ENCODE measurements at places on chromosomes 5 and 9.

DNA sequence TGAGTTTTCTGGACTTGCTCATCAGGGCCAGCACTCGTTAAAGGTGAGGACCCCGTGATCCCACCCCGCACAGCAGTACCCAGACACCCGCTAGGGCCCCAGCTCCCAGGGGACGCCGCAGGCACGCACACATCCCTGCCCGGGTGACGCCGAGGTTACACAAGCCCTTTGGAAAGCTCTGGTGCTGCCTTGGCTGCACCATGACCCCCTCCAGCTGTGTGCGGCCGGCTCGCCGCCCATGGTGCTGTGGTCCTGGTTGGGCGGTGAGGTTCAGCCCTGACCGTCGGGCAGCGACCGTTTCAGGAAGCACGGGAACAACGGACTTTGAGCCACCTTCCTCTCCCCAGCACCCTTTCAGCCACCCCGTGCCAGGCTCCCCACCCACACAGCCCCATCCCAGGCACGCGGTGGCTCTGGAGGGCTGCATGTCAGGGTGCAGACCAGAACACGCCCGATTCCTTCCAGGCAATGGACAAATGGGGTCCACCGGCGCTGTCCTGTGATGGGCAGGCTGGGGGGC lies 7.5 kb upstream of the SLC12A7 start:
- no peak for DNase-seq

GRCh38 chr9:107118863-107119624 lies 164.0 kb upstream of the RAD23B start:
- no peak for DNase-seq

DNA sequence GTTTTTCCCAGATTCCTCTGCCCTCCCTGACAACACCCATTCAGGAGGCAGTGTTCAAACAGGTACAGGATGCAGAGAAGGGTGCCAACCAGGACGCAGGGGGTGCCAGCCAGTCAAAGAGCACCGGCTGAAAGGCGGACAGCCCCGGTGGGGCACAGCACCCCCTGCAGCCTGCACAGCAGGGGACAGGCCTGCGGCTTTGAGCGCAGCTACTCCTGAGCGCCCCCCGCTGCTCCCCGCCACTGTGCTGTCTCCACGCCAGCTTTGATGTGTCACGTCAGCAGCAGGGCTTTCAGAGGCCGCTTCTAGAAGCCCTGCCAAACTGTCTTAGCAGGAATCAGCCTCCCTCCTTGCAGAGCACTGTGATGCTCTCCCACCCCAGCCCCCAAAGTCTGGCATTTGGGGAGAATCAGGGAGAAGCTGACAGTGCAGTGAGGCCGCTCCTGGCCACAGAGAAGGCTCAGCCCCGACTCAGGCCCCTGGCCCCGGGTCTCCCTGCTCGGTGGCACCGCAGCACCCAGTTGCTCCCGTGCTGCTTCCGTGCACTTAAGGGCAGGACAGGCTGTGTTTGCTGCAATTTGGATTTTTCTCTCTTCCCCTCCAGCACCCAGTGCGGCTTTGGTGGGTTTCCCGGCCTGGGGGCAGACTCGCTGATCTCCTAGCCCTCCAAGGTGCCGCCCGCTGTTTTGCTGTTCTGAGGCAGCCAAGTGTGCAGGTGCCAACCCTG lies 20.3 kb downstream of the AK8 start:
- no peak for DNase-seq

- DNase-seq = no peak
Measured at GRCh38 chr5:36450229-36451014, 148.7 kb upstream of the RANBP3L start.

DNA sequence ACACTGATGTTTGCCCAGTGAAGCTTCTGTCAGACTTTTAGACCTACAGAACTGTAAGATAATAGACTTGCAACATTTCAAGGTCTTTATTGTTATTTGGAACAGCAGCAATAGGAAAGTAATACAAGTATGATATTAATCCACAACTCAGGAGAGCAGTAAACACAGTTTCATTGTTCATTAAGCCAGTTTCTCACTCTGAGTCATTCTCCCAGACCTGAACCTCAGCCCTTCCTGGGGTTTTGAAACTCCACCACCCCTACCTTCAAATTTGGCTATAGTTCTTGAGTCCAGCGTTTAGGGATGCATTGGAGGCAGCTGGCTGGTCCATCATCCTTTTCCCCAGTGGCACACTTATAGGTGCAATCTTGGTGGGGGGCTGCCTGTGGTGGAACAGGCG lies 203.2 kb downstream of the RAB3C start:
- DNase-seq = no peak

- DNase-seq = no peak
Measured at GRCh38 chr9:35380619-35381018, 109.3 kb upstream of the RUSC2 start.

- no peak for DNase-seq
Measured at GRCh38 chr9:76717176-76717575, 47.1 kb upstream of the PCA3 start.

GRCh38 chr9:137150617-137151457 lies 11.9 kb downstream of the GRIN1 start:
- no peak for DNase-seq

DNA sequence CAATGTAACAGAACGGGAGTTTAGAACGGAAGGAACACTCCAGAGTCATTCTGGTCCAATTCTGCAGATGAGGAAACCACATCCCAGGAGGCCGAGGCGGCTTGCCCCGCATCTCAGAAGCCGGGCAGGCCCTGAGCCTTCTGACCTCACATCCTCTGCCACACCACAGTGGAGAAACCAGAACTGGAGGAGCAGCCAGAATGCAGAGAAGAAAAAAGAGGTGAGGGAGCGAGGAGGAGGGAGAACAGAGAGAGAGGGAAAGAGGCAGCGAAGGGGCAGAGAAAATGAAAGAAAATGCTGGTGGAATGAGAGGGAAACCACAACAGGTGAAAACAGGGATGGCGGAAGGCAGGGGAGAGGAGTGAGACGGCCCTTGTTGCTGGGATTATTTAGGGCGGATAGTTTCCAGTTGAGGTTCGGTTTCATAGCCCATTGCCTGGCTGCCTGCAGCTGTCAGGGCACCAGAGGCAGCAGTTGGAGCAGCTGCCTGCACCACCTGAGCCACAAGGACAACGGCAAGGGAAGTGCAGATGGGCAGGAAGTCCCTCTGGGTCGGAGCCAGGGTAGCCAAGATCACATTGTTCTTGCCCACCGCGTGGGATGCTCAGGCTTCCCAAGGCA lies at the start of gene HMHB1:
Gene HMHB1 (plus strand): TSS at position 77 of the 621 bp plus-strand sequence.
- DNase-seq = no peak

DNA sequence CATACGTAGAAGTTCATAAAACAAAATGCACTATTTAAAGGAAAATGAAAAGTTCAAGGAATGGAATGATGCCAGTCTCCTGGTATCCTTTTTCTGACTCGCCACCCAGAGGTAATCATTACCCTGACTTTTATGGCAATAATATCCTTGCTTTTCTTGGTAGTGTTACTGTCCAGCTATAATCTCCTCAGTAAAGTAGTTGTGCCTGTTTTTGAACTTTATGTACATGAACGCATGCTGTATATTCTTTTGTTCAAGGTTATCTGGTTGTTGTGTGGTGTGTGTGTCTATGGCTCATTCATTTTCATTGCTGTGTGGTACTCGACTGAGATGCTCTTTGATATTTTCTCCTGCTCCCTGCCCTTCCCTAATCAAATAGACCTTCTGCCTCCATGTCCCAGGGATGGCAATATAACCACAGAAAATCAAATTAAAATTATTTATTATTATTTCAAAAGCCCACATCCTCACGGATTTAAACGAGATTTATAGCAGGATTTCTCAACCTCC lies 29.2 kb upstream of the FBP1 start:
- no peak for DNase-seq

- DNase-seq = no peak
Measured at GRCh38 chr5:133925866-133926488, 42.4 kb downstream of the C5orf15 start.

DNA sequence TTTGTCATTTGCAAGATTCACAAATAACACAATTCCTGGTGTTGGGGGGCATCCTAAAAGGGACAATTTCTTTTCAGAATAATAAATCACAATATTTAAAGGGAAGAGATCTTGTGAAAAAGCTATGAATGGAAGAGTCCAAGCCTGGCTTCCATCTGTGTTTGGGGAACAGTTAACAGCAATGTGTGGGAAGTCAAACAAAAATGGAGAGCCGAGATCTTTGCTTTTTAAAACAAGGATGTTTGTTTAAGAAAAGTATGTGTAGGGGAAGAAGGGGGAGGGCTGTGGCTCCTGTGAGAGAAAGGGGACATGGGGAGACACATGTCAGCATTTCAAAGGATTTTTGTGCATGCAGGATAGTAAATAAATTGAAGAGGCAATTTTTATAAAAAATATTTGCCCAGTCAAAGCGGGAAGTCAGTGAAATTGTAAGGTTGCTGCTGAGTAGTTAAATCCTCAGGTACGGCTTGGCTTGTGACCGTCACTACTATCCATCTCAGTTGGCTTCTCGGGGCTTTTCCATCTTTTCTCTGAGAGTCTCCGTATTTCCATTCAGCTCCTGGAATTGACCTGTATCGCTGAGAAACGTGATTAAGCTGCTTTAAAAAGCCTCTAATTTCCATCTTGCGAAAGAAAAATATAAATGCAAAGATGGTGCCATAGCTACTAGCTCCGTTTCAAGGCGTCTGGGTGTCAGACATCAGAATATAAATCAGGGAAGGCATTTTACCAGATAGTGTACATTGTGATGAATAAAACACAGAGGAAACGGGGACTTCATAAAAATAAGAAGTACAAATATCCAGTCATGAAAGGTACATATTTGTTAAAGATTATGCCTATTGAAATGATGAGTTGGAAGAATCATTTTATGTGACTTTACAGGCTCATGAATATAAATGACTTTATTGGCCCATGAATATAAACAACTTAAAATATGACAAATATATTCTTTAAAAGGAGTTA lies 52.9 kb upstream of the VCAN start:
- DNase-seq = no peak

DNA sequence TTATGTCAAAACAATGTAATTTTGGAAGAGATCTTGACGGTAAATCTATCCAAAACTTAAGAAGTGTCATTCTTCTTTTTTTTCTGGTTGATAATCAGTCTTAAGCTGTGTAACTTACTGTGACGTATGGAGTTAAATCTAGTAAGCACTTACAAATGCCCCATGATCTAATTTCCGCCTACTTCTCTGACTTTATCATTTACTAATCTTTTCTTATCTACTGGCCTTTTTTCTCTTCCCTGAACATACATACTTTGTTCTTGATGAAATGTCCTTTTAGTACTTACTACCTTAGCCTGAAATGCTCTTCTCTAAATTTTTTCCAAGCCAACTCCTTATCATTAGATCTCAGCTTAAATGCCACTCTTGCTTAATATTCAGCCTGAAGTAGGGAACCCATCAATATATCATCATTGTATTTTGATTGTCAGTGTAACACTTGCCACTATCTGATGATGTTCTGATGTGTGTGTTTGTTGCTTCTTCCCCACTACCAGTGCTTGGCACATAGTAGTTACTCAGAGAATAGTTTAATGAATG lies 27.6 kb downstream of the AP3S1 start:
- DNase-seq = no peak

- no peak for DNase-seq
Measured at GRCh38 chr9:96156171-96156974, 145.6 kb downstream of the HSD17B3 start.

GRCh38 chr9:112382501-112383364 lies 2.8 kb downstream of the HSDL2 start:
- DNase-seq = no peak

- no peak for DNase-seq
Measured at GRCh38 chr5:67813877-67814539, 401.5 kb upstream of the PIK3R1 start.

DNA sequence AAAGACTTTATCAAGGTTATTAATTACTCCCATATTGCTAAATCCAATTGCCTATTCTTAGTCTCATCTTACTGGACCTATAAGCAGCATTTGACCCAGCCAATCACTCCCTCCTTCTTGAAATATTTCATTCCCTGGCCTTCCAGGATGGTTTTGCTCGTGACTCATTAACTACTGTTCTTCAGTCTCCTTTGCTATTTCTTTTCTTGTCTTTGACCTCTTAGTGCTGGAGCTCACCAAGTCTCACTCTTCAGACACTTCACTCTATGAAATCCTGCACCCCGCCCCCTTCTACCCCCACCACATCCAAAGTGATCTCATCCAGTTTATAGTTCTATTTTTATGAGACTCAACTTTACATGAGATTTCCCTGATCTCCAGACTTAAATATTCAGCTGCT lies 803.1 kb upstream of the WWC1 start:
- no peak for DNase-seq

DNA sequence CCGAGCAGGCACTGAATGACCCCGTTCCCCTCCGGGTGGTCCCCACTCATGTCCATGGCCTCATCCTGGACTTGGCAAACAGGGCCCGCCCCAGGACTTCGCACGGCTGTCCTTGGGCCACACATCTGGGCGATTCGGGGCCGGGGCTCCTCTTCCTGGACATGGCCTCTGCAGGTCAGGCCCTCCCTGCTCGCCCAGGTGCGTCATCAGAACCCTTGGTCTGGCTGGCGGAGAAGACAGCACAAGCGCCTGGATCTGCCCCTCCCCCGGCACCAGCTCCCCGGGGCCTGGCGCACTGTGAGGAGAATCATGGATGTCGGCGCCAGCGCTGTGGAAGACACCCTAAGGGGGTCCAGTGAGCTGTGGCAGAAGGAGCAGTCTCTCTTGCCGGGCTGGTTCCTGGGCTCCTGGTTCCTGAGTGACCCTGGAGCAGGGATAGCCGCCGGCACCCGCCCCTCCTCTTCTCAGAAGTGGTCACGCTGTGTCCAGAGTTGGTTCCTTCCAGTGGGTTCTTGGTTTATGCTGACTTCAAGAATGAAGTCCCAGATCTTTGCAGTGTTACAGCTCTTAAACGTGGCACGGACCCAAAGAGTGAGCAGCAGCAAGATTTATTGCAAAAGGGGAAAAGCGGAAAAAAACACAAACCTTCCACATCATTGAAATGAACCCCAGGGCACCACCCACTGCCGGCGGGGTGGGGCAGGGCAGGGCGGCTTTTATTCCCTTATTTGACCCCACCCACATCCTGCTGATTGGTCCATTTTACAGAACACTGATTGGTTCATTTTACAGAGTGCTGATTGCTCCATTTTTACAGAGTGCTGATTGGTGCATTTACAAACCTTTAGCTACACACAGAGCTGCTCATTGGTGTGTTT lies 25.9 kb upstream of the SLC12A7 start:
- DNase-seq = no peak

DNA sequence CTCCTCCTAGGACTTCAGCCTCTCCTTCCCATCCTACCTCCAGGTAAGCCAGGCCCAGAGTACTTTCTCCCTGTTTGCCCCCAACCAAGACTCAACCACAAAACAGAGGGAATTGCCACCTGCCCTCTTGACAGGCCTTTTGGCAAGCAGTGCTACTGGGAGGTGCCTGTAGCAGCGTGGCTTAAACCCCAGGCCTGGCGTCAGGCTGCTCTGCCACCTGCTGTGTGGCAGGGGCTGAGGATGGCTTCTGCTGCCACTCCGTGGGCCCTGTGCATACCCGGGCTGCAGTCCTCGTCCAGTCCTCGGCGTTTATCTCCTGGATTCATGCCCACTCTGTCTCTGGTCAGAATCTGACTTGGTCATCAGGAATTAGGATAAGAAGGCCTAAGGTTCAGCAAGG lies 163.1 kb downstream of the PAX5 start:
- DNase-seq = no peak

DNA sequence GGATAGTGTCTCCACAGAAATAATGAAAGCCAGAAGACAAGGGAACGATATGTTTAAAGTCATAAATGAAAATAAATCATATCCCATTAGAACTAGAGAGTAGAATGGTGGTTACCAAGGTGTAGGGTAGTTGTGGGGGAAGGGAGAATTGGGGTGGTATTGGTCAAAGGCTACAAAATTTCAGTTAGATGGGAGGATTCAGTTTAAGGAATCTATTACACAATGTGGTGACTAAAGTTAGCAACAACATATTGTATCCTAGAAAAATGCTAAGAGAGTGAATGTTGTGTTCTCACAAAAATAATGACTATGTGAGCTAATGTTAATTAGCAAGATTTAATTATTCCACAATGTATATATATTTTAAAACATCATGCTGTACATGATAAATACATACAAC lies 27.8 kb upstream of the LARP1 start:
- DNase-seq = no peak
